WERI-Rb-1 (cell line): ENCODE measurements at places on chromosomes 5 and 9.

DNA sequence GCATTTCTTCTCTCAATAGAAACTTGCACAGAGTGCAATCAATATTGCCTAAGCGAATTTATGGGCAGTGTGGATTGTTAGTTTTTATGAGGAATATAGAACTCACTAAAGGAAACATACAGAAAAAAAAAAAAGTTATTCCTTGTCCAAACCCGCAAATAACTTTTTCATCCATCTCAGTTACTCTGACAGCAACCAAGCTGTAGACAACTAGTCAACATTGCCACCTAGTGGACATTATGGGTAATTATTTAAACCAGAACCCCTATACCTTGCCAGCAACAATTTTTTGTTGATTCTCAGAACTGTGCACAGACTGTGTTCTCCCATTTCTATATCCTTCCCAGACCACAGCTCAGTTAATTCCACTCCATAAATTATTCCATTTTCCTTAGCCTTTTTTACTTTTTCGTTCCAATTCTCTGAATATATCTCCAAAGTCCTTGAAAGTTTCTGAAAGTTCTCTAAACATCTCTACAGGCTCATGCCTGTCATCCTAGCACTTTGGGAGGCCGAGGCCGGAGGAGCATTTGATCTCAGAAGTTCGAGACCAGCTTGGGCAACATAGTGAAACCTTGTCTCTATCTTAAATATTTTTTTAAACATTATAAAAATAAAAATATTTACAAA, 2.6 kb upstream of the AFAP1L1 start:
- no peak for DNase-seq

DNA sequence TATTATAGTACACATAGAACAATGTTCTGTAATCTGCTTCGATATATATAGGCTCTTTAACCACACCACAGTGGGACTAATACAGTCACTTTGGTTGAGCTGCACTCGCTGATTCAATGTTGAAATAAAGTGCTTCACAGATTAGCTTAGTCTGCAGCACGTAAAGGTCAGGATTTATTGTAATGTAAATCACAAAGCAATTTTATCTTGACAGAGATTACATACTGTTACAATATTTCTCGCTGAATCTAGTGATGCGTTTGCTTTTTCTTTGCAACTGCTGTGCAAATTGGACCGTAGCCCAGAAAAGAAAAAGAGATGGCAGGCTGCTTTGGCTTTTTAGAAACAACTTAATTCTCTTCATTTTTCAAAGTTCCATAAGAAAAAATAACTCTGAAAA, 52.9 kb downstream of the CETN3 start:
- DNase-seq = no peak

DNA sequence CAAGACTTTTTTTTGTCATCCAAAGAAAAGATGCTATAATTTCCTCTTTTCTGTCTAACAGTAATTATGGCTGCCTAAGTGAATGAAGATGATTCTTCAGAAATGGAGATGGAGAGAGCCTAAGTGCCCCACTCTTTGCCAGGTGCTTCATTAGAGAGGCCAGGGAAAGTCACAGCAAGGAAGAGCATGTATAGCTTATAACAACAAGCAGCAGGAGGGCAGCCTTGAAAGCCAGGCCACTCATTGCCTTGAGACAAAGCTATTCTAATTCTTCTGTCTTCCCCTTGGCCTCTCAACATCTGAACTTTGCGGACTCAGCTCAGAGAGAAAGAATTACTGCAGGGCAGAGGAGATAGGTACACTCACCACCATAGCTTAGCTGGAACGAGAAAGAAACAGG, 112.0 kb upstream of the ZNF366 start:
- DNase-seq = no peak

GRCh38 chr9:131190191-131190590, 64.8 kb downstream of the NUP214 start:
- no peak for DNase-seq

GRCh38 chr9:133934482-133935232, 57.5 kb downstream of the VAV2 start:
- no peak for DNase-seq
